Stimulated activated CD4-positive, alpha-beta T cell treated with anti-CD3 and anti-CD28 coated beads, Interleukin-1b, Interleukin-23, amount 100 ng/mL, for 48 hours (primary cell): ENCODE measurements at places on chromosomes 11 and 22.

DNA sequence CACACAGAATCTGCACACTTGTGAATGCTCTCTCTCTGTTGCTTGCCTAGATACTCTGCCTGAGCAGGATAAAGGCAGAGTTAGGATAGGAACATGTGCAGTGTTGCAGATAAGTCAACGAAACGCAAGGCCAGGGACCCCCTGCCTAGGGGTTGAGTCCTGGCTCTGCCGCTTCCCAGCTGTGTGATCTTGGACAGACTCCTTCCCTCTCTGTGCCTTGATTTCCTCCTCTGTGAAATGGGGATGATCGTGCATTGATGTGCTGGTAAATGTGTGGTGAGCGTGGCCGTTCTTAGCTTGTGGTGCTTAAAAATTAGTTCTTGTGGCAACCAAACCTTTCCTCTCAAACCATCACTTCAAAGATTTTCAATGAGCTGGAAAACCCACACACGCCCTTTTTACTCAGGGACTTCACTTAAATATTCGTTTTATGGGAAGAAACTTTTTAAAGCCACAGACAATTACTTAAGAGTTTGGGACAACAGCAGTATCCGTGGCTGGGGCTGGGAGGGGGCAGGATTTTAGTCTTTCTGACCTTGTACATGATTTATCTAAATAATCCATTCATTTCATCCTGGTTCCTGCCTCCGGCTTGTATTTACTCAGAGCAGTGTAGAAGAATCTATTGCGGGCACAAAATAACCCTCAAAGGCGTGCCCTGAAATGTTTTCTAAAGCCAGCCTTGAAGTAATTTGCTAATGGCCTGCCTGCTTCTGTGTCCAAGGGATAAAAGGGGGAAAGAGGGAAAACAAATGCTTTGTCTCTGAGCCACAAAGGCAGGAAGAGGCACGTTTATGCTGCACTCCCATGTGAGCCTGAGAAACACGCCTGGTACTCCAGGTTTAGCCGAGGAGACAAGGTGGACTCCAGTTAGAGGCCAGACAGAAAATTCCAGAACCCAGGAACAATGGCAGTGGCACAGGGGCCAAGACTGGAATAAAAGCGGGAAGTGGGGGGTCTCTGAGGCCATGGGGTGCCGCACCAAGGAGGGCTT, 85.0 kb upstream of the CRYBB3 start:
- DNase-seq: no peak

GRCh38 chr11:83007909-83008580, 63.7 kb downstream of the RAB30 start:
- no peak for DNase-seq

- DNase-seq: no peak
Observed at GRCh38 chr11:79054636-79055035, 386.2 kb downstream of the TENM4 start.

GRCh38 chr11:69904161-69904973, 85.2 kb upstream of the FGF3 start:
- DNase-seq: no peak

DNA sequence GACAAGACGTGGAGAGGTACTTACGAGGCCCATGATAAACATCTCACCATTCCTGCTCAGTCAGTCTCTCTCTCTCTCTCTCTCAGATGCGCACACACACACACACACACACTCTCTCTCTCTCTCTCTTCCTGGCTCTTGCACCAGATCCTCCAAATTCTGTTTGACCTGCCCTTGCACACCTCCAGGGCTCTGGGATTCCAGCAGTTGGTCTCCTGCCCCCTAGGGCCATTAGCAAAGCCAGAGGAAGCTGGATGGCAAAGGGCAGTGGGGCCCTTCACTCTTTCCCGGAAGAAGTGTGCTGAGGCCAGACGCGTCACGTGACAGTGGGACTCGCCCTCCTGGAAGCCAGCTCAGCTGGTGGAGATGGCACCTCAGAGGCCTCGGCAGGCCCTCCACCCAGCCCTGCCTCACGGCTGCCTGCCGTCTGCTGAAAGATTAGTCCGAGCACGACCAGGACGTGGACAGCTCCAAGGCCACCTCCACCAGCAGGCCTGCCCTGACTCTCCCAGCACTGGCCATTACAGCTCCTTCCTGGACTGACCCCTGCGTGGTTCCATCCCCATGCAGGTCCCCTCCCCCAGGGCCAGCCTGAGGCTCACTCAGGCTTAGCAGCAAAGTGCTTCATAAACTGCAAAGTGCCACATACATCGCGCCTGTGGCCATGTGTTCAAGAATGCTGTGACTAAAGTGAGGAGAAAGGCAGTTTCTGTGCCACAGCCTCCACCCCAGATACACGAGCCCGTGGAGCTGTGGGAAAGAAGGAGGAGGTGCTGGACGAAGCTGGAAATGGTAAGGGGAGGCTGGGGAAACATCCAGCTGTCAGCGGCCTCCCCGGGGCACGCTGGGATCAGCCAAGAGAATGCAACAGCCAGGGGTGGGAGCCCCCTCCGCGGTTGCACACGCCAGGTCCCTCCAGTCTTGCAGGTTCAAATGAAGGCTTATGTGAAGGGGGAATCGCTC, 3.7 kb downstream of the PDGFB start:
- no peak for DNase-seq

DNA sequence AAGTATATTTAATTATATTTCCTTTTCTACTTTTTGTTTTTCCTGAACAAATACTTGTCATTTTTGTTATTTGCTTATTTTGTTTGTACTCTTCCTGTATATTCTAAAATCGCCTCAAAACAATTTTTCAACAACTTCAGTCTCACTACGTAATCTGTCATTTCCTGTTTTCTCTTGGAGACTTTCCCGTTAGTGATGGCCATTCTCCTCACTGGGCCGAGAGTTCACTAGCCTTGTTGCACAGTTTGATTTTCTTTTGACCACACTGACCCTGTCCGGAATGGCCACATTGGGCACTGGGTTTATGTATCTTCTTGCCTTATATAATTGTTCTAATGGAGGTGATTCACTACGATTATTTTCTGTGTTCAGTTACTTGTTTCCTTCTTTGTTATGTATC, 726.1 kb downstream of the FAM181B start:
- DNase-seq: no peak

DNA sequence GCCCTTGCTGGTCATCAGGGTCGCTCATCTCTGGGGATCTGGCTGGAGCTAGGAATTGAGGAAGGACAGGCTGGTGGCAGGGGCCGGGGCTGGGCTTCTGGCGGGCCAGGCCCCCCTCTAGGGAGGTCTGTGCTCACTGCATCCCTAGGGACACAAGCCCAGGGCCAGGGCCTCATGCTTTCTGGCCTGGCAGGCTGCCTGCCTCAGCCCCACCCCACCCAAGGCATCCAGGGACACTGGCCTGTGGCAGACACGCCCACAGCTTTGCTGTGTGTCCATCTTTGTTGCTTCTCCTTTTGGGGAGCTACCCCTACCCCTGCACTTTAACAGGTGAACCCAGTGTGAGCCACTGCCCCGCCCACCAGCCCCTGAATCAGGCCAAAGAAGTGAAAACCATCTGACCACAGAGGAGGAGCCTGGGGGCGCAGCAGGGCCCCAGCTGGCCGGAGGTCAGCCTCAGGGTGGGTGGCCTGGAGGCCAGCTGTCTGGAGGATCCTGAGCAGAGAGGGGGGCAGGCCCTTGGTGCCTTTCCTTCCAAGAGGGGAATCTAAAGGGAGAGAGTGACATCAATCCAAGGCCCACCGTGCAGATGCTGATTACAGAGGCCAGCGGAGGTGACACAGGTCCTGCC, 26.8 kb upstream of the CELSR1 start:
- no peak for DNase-seq

- no peak for DNase-seq
Observed at GRCh38 chr11:125333354-125334073, 162.6 kb downstream of the FEZ1 start.

DNA sequence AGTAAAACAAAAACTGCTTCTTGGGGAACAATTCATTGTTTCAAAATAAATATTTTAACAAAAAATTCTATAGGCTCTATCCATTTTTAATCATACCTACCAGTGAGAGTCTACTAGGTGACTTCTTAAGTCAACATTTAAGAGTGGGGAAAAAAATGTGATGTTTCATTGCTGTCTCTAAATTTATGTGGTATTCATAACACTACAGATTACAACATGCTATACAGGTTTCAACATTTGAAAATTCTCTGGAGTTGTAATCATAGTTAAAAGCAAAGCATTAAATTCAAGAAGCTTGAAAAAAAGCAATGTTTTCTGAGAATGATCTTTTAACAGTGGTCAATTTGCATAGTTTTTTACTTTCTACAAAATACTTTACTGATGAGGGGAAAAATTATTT, 18.3 kb downstream of the SBF2 start:
- DNase-seq: no peak

- DNase-seq: no peak
Observed at GRCh38 chr22:49369726-49370626, 457.7 kb downstream of the BRD1 start.

DNA sequence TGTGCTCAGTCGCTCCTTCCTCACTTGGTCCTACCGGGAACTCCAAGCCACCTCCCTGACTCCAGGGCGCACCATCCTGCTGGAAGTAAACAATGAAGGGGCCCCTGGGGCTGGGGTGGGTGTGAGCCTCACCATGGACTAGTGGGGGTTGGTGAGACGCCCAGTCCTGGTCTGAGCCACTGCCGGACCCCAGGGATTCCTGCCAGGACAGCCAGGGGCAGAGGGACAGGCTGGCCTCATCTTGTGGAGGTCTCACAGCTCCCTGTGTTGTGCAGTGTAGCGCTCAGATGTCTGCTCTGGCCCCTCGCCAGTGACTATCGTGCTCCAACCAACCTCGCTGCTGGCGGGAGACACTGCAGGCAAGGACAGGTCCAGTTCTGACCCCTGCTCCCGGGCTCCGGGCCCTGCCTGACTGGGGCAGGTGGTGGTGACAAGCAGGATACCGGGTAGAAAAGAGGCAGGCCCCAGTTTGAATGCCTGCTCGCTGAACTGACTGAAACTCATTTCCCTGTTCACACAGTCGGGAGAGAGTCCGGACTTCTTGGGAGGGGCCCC, 1021.4 kb downstream of the BRD1 start:
- no peak for DNase-seq

DNA sequence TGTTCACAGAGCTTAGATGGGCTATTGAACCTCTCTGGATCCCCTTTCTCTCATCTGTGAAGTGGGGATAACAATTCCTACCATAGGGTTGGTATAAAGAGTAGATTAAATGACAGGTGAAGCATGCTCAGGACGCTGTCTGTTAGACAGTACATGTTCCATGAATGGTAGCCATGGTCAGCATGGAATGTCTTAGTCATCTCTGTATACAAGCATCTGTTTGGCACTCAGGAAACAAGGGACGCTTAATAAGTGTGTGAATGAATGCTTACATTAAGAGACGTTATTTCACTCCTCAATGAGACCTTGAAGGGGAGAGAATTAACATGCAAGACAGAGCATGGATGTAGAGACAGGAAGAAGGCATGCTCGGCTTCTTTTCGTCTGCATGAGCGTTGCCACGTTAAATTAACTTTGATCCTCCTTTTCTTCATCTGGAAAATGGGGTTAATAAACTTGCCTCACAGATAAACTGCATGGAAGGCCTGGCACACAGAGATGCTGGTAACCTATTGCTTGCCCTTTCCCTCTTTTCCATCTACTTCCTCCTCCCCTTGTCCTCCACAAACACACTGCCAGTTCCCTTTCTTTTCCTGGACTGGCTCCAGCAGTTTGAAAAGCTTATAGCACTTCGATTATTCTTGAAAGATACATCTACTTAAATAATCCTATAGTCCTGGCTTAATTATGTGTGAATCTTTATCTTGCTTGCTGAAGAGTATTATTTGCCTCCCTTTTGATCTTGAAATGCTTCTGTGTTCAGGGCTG, 267.2 kb upstream of the MTNR1B start:
- DNase-seq: no peak

DNA sequence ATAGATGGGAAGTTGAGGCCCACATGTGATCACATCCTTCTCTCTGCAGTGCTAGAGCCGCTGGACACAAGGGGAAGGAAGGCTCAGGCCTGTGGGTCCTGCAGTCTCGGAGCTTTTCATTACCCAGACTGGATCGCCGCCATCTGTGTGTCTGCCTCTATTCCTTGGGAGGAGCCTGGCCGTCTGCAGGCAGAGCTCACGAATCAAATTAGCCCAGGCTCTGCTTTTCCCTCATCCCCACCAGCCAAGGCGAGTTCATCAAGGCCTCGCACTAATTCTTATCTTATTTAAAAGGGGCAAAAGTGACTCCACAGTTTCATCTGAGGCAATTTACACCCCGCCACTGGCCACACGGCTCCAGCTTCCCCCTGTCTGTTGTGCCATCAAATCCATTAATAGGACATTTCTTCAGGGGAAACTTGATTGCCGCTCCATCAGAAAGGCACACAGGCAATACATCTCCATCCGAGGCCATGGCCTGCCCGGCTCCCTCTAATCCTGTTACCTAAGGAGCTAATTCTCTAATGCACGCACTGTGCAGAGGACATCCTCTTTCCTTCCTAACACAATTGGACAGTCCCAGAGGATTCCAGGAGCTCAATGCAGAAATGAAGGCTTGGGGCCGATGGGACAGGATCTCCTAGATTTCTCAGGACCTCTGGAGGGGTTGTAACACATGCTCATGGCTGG, 3.3 kb upstream of the HTR3A start:
- no peak for DNase-seq

DNA sequence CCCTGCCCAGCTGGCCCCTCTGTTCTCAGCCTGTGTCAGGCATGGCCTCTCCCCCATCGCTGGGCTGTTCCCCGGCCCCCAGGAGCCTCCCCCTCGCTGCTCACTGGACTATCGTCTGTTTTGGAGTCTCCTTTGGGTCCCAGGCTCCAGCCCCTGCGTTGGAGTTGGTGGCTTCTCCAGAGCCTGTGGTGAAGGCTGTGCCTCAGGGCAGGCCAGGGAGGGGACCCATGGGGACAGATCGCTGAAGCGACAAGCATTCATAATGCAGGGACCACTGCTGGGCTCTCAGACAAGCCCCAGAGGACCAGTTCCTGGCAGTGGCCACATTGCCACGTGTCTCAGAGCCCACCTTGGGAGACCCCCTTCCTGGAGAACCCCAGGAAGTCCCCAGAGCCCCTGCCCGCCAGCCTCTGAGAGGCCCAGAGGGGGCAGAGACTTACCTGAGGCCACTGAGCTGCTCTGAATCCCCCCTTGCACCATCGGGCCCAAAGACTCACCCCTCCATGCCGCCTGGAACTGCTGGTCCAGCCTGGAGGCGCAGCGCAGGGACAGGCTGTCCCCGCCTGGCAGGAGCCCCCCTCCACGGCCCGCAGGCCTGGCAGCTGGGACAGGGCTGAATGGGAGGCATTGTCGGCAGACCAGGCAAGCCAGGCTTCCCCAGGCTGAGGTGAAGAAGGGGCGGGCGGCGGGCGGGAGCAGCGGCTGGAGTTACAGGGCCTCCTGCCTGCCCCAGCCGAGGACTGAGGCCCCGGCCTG, at the start of gene CHADL:
Gene CHADL (minus strand): TSS at position 555 of the 756 bp plus-strand sequence. CDS start 50 bp downstream, at position 505.
- no peak for DNase-seq

DNA sequence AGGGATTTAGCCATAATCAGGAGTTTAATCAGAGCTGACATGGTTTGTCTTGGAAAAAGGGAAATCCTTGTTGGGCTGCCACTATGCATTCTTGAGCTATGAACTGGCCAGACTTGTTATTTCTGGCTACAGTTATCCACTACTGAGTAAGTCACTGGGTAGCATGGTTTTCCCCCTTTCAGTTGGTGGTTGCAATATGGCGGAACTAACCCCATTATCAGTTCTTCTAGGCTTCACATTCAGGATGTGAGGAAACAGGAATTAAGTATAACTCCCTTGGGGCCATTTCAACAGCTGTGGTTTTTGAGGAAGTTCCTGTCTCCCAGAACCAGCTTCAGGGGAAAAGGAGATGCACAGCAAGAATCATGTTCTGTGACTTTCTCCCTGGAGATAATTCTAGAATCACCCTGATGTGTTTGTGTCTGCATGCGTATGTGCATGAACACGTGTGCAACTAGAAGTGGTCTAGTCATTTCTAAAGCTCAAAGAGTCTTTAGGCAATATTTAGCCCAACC, 103.0 kb upstream of the CD44 start:
- no peak for DNase-seq
